ENCODE measurements at places on chromosomes 6 and 20. TPM values are rescaled to one million over a fixed set of nuclear protein-coding genes. Genes with fewer than 3 reads are reported as not detected.

GRCh38 chr6:6699741-6700367 is 111.3 kb downstream of the LY86 start:
- peaks cover 13% of the 10 kb centered on the region for H3K4me1 ChIP-seq
- H3K27ac ChIP-seq: no peak overlapping the region
- DNase-seq: no peak

- H3K27ac ChIP-seq: no peak overlapping the region
- DNase-seq: no peak
- no peaks in the 10 kb centered on the region for H3K4me1 ChIP-seq
- no peaks in the 10 kb centered on the region for H3K36me3 ChIP-seq
- H3K27me3 ChIP-seq: no peaks in the 10 kb centered on the region
These were observed 98.7 kb upstream of the FUT9 start for GRCh38 chr6:95917034-95917433.

- no peak overlapping the region for H3K27ac ChIP-seq
- no peaks in the 10 kb centered on the region for H3K36me3 ChIP-seq
- no peak overlapping the region for H3K4me3 ChIP-seq
- no peaks in the 10 kb centered on the region for H3K4me1 ChIP-seq
- no peaks in the 10 kb centered on the region for H3K27me3 ChIP-seq
- no peak for DNase-seq
These were observed 200.9 kb upstream of the RNF24 start for GRCh38 chr20:4216142-4216735.

GRCh38 chr6:51268666-51269065 is 450.0 kb downstream of the TFAP2B start:
- no peaks in the 10 kb centered on the region for H3K36me3 ChIP-seq
- H3K4me1 ChIP-seq: no peaks in the 10 kb centered on the region
- no peak overlapping the region for H3K4me3 ChIP-seq
- no peaks in the 10 kb centered on the region for H3K27me3 ChIP-seq
- H3K27ac ChIP-seq: no peak overlapping the region

GRCh38 chr20:44012466-44013226 is 98.0 kb downstream of the TOX2 start:
- no peak overlapping the region for H3K27ac ChIP-seq
- H3K27me3 ChIP-seq: no peaks in the 10 kb centered on the region

DNA sequence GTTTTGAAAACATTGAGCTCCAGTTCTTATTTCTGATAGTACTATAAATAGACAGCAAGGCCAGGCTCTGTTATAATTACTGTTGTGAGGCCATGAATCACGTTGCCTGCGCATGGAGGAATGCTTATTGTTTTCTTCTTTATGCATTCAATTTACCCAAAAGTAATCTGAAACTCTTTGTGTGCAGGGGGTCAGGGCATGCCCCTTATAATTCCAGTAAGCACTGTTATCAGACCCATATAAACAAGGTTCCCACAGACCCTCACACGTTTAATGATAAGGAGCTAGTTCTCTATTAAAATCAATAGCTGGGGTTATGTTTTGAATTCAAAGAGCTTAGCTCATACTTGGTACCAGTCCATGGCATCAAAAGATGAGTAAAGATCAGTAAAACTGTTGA is 174.8 kb upstream of the ARG1 start:
- H3K4me3 ChIP-seq: no peak overlapping the region
- DNase-seq: no peak
- H3K27ac ChIP-seq: no peak overlapping the region
- H3K36me3 ChIP-seq: no peaks in the 10 kb centered on the region
- H3K27me3 ChIP-seq: no peaks in the 10 kb centered on the region

DNA sequence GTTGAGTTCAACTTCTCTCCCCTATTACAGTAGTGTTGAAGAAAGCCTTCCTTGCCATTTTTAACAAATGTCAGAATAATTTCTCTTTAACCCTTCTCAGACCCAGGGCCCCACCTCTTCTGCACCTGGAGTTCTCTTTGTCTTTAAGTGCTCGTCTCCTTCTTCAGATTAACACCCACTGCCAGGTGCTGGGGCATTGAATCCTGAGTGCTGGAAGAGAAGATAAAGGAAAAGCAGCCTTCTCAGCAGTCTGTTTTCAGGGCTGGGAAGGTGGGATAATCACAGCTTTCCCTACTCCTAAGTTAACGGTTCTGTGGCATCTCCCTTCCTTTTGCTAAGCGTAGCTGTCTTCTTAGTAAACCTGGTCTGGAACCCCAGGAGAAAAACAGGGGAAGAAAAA is 114.6 kb upstream of the TAB2 start:
- H3K4me3 ChIP-seq: no peak overlapping the region
- no peaks in the 10 kb centered on the region for H3K27me3 ChIP-seq
- DNase-seq: no peak
- no peak overlapping the region for H3K27ac ChIP-seq
- no peaks in the 10 kb centered on the region for H3K4me1 ChIP-seq
- H3K36me3 ChIP-seq: no peaks in the 10 kb centered on the region

GRCh38 chr6:158818581-158819212 is 471 bp downstream of the EZR start:
- peak overlapping the region; percentile 93 for H3K27ac ChIP-seq
- peak overlapping the region; percentile 81 for H3K4me3 ChIP-seq
- peaks cover 19% of the 10 kb centered on the region for H3K4me1 ChIP-seq
- DNase-seq: peak; percentile 79
- no peaks in the 10 kb centered on the region for H3K27me3 ChIP-seq

GRCh38 chr6:165082636-165083035 is 226.8 kb downstream of the C6orf118 start:
- H3K27me3 ChIP-seq: no peaks in the 10 kb centered on the region
- no peaks in the 10 kb centered on the region for H3K4me1 ChIP-seq
- no peak overlapping the region for H3K27ac ChIP-seq
- no peaks in the 10 kb centered on the region for H3K36me3 ChIP-seq
- no peak for DNase-seq

GRCh38 chr6:48671505-48671904 is 560.5 kb upstream of the PTCHD4 start:
- no peak overlapping the region for H3K27ac ChIP-seq
- no peaks in the 10 kb centered on the region for H3K27me3 ChIP-seq
- no peaks in the 10 kb centered on the region for H3K4me1 ChIP-seq
- no peaks in the 10 kb centered on the region for H3K36me3 ChIP-seq

DNA sequence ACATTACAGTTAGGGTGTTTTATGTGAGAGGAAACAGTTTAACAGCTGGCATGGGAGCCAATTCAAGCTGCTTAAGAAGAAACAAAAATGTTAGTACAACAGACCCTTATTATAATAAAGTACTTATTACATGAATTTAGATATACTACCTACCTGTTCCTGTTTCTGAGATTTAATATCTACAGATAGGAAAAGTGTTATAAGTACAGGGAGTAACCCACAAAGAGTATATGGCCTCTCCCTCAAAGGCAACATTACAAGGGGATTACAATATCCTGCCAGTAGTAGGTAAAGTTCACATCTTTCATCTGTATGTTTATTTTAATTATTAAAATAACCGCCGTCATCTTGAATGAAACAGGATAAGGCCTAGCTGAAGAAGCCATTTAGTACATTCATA is 1.8 kb upstream of the ME1 start:
- no peak overlapping the region for H3K4me3 ChIP-seq
- no peak overlapping the region for H3K27ac ChIP-seq
- DNase-seq: no peak
- no peaks in the 10 kb centered on the region for H3K36me3 ChIP-seq

HCK gene
- 16.8 TPM for total RNA-seq

GRCh38 chr6:27156874-27157458 is 90.5 kb upstream of the PRSS16 start:
- H3K27ac ChIP-seq: no peak overlapping the region
- DNase-seq: no peak
- no peaks in the 10 kb centered on the region for H3K27me3 ChIP-seq
- H3K36me3 ChIP-seq: no peaks in the 10 kb centered on the region
- H3K4me1 ChIP-seq: no peaks in the 10 kb centered on the region
- H3K4me3 ChIP-seq: peak overlapping the region; percentile 69

EGFL8 gene
- 9.4 TPM for total RNA-seq

KCNQ2 gene
- total RNA-seq: not detected

DNA sequence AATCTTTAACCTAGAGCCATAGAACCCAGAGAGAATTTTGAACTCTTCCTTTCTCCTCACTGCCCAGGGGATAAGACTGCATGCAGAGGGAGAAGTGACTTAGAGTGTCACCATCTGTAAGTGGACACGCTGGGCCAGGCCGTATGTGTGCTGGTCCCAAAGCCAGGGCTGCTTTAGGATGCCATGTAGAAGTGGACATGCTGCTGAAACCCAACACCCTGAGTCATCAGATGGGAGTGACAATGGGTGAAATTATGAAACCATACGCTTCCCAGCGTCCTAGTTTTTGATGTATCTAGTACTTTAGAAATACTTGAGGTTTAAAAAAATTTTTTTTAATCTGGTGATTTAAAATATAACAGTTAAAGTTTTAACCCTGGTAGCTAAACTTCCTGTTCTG is 191.1 kb downstream of the FNDC1 start:
- no peak overlapping the region for H3K4me3 ChIP-seq
- no peaks in the 10 kb centered on the region for H3K27me3 ChIP-seq
- H3K4me1 ChIP-seq: peaks cover 11% of the 10 kb centered on the region
- H3K27ac ChIP-seq: peak overlapping the region; percentile 51
- no peak for DNase-seq

DNA sequence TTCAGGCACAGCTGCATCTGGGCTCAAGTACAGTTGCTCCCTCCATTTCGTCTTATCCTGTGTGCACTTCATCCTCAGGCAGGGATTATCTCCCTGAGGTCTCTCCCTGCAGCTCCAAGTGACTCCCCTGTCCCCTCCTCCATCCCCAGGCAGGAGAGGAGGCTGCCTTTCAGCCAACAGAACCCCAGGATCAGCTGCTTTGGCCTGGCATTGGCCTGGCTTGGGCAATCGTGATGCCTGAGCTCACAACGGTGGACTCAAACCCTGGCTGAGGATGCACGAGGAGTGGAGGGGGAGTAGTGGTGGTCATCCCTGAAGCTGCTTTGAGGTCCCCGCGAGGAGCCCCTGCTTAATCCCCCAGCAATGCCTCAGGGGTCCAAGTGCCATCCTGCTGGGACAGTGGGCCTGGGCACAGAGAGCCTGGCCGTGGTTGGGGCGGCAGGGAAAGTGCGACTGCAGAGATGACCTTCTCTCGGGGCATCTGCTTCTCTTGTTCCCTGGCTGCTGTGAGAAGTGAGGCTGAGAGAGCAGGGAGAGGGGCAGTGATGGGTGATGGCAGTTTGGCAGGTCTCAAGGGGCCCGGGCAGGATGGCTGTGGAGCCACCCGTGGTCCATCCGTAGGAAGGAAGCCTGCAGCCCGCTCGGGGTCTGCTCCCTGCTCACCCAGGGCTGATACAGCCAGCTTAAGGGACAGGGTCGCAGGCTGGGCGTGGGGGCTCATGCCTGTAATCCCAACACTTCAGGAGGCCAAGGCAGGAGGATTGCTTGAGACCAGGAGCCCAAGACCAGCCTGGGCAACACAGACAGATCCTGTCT is 6.0 kb upstream of the HRH3 start:
- no peak overlapping the region for H3K27ac ChIP-seq
- no peak overlapping the region for H3K4me3 ChIP-seq
- no peak for DNase-seq
- H3K4me1 ChIP-seq: no peaks in the 10 kb centered on the region
- H3K27me3 ChIP-seq: peaks cover 8% of the 10 kb centered on the region
- no peaks in the 10 kb centered on the region for H3K36me3 ChIP-seq

GRCh38 chr6:143375022-143375585 is 75.4 kb downstream of the ADAT2 start:
- no peaks in the 10 kb centered on the region for H3K36me3 ChIP-seq
- H3K27me3 ChIP-seq: no peaks in the 10 kb centered on the region
- no peak overlapping the region for H3K27ac ChIP-seq
- H3K4me3 ChIP-seq: no peak overlapping the region

- no peak overlapping the region for H3K4me3 ChIP-seq
- H3K4me1 ChIP-seq: peaks cover 30% of the 10 kb centered on the region
- H3K27me3 ChIP-seq: no peaks in the 10 kb centered on the region
- H3K36me3 ChIP-seq: no peaks in the 10 kb centered on the region
These were observed 29.0 kb downstream of the NCOA7 start for GRCh38 chr6:125819535-125820326.

UBE2C gene
- total RNA-seq: not detected

GRCh38 chr6:117346142-117346930 is 79.4 kb downstream of the ROS1 start:
- no peaks in the 10 kb centered on the region for H3K36me3 ChIP-seq
- no peaks in the 10 kb centered on the region for H3K4me1 ChIP-seq
- H3K27me3 ChIP-seq: no peaks in the 10 kb centered on the region
- no peak for DNase-seq
- no peak overlapping the region for H3K27ac ChIP-seq

GRCh38 chr6:44185953-44186634 is 27.5 kb downstream of the CAPN11 start:
- H3K4me3 ChIP-seq: no peak overlapping the region
- H3K27ac ChIP-seq: peak overlapping the region; percentile 25
- H3K36me3 ChIP-seq: no peaks in the 10 kb centered on the region
- H3K27me3 ChIP-seq: no peaks in the 10 kb centered on the region
- no peak for DNase-seq

GRCh38 chr6:36642913-36643817 is 35.3 kb upstream of the CDKN1A start:
- peak; percentile 96 for DNase-seq
- H3K27me3 ChIP-seq: no peaks in the 10 kb centered on the region
- H3K27ac ChIP-seq: peak overlapping the region; percentile 47
- H3K4me3 ChIP-seq: no peak overlapping the region
- H3K36me3 ChIP-seq: no peaks in the 10 kb centered on the region
- peaks cover 17% of the 10 kb centered on the region for H3K4me1 ChIP-seq

DNA sequence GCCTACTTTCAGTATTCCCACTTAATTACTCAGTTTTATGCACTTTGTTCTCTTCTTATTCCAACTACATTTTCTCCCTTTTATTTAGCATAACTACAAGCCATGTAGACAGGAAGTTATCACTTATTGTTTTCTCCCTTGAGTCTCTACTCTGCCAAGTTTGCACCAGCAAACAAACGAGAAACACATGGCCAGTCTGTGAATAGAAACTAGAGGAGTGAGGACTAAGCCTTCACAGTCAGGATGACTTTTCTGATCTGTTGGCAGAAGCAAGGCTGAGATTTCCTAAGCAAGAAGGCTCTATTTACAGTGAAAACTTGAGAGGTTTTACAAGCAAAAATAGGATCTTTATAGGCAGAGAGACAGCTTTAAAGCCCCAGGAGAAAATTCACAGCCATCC is 69.8 kb upstream of the TINAG start:
- no peak overlapping the region for H3K27ac ChIP-seq
- no peaks in the 10 kb centered on the region for H3K27me3 ChIP-seq
- no peaks in the 10 kb centered on the region for H3K36me3 ChIP-seq
- H3K4me3 ChIP-seq: no peak overlapping the region

FERMT1 gene
- total RNA-seq: 0.75 TPM

DNA sequence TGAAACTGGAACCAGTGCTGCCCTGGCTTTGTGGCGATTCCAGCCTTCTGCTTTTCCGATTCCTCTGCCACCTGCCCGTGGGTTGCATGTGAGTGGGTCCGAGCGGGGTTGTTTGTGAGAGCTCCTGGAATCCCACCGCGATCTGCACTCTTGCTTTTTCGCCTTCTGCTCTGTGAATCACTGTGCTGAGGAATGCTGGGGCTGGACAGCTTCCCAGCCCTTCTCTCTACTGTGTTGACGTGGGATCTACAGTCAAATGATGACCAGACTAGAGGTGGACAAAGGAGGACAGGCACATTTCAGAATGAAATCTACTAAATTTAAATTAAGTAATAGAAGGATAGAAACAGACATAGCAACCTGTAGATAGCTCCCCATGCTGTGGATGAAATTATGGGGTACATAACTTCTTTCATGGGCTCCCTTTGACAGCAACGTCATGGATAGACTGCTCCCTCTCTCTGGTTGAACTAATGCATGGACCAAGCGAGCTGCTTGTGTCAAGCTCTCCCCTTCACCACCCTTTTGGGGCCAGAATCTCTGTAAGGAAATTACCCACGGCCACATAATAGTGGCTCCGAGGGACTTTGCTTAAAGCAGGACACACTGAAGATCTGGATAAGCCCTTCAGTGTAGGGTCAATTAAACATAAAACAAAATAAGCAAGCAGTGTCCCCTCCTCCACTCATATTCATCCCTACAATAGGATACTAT is 2.0 kb downstream of the FNDC1 start:
- peak overlapping the region; percentile 51 for H3K4me3 ChIP-seq
- H3K27me3 ChIP-seq: no peaks in the 10 kb centered on the region
- H3K4me1 ChIP-seq: no peaks in the 10 kb centered on the region
- DNase-seq: peak; percentile 66
